Activated naive CD8-positive, alpha-beta T cell treated with anti-CD3 and anti-CD28 coated beads for 36 hours (primary cell): ENCODE measurements at places on chromosomes 3 and 15. TPM values are rescaled to one million over a fixed set of nuclear protein-coding genes. Genes with fewer than 3 reads are reported as not detected.

- DNase-seq = no peak
These were observed 90.5 kb upstream of the PLCL2 start for GRCh38 chr3:16794257-16794656.

GRCh38 chr3:57164217-57164656 lies 916 bp downstream of the IL17RD start:
- DNase-seq = peak; percentile 37

- no peak for DNase-seq
These were observed 16.7 kb downstream of the WDR48 start for GRCh38 chr3:39068556-39068955.

GRCh38 chr3:178960181-178960580 lies 111.4 kb downstream of the ZMAT3 start:
- DNase-seq = no peak

DNA sequence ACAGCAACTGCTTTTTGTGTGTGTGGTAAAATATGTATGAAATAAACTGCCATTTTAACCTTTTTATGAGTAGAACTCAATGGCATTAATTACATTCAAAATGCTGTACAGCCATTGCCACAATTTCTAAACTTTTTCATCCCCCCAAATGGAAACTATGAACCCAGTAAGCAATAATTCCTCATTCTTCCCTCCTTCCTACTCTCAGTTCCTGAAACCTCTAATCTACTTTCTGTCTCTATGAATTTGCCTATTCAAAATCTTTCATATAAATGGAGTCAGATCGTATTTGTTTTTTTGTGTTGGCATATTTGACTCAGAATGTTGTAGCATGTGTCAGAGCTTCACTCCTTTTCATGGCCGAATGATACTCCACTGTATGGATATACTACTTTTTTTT lies 5.3 kb upstream of the BLM start:
- no peak for DNase-seq

- DNase-seq = no peak
These were observed 710.0 kb downstream of the OTOL1 start for GRCh38 chr3:162206648-162207047.

GRCh38 chr3:57949785-57950615 lies 58.2 kb upstream of the FLNB start:
- DNase-seq = no peak

- no peak for DNase-seq
These were observed 40.7 kb upstream of the LMCD1 start for GRCh38 chr3:8460815-8461456.

DNA sequence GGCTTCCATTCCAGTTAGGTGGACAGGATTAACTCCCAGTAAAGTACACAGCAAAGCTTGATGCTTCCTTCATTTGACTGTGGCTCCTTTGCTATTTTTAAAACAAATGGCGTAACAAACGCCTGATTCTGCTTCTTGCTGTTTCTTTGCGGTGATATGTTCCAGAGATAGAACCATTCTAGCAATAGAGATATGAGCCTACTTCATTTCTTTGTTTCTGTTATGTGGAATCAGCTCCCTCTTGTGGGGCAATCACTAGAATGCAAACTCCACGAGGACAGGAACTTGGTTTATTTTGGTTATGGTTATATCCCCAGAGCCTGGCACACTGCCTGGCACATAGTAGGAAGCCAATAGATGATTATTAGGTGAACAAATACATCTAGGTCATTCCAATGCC lies 122.6 kb upstream of the SLC6A11 start:
- no peak for DNase-seq

DNA sequence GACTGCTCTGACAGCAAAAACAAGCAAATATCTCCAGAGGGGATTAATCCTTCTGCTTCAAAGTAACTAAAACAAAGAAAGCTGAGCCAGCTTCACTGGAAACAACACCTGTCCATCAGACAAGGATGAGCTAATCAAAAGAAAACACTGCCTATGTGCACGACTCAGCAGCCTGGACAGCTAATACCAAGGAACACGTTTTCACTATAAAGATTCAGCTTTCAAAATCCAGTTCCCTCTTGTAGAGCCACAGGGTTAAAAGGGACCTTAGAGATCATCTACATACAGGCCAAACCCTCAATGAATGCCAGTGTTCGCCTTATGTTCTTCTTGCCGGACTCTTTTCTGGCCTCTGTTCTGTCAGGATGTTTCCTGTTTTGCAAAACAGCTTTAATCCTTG lies 6.9 kb downstream of the TUSC7 start:
- no peak for DNase-seq

Gene CNOT10
- total RNA-seq = 74.0 TPM

Gene BTD
- total RNA-seq = 2.2 TPM

Gene STRIT1
- total RNA-seq = not detected

Gene ZNF502
- 3.0 TPM for total RNA-seq
